Kidney tubule cell (primary cell): ENCODE measurements at places on chromosomes 7 and 10.

GRCh38 chr7:70766694-70767093, 365.2 kb upstream of the GALNT17 start:
- DNase-seq: no peak

DNA sequence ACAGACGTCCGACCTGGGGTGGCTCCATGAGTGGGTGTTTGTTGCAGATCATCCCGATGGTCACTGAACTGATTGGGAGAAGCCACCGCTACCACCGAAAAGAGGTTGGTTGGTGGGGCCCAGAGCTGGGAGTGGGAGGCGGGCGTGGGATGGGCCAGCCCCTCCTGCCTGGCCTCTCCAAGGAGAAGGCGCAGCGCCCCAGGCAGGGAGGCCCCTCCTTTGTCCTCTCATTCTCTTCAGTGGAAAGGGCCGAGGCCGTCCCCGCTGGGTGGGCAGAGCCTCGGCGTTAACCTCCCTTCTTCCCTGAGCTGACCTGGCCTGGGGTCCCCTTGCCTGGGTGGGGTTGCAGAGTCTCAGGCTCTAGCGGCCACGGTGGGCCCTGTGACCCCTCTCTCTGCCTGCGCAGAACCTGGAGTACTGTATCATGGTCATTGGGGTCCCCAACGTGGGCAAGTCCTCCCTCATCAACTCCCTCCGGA, 5.2 kb downstream of the MTG1 start:
- no peak for DNase-seq

DNA sequence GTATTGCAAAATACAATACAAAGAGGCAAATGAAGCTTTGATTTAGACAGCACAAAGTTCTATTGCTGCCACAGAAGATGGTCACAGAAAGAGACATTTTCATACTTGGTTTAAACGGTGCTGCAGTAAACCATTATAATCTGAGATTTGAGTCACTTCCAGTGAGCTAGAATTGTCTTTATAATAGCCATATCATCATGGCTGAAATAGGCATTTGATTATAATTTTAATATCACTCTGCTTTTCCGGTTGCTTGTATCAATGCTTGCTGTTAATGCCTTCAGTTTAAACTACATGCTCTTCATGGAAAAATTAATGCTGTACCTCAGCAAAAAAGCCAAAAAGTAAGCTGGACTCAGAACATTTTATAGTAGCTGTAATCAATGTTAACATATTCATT, 48.5 kb downstream of the CPEB3 start:
- DNase-seq: no peak

GRCh38 chr10:64394744-64395143, 873.5 kb downstream of the REEP3 start:
- peak; percentile 49 for DNase-seq

DNA sequence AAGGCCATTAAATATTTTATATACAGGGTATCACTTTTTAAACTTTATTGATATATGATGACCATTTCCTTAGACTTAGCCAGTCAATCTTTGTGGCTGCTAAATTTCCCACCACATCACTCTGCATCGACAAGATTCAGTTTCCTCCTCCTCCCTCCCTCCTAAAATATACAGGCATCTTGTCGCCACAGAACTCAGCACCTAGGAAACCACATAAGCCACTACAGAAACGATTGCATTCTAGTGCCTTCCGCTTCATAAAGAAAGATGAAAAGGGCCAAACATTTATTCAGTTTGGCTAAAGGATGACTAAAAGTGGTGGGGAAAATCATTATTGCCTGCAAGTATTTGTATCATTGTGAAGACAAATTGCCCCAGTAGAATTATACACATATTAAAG, 30.7 kb downstream of the ERCC6 start:
- DNase-seq: no peak

- peak; percentile 37 for DNase-seq
Observed at GRCh38 chr10:81876253-81877077, 1.5 kb downstream of the NRG3 start.

DNA sequence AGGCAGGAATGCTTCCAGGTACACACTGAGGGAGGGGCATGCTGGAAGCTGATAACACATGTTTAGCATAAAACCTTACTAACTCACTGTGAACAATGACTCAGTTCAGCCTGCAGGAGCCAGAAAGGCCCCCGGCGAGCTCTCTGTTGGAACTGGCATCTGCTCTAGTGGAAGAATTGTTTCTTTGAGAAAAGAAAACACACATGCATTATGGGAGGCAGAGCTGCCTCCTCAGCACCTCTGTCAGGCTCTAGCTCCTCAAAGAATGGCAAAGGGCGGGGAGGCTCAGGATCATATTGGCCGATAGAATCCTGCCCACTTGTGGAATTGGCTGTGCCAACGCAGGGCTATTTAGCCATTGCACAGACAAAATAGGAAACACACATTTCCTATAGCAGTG, 338.3 kb downstream of the CXCL12 start:
- peak; percentile 33 for DNase-seq

DNA sequence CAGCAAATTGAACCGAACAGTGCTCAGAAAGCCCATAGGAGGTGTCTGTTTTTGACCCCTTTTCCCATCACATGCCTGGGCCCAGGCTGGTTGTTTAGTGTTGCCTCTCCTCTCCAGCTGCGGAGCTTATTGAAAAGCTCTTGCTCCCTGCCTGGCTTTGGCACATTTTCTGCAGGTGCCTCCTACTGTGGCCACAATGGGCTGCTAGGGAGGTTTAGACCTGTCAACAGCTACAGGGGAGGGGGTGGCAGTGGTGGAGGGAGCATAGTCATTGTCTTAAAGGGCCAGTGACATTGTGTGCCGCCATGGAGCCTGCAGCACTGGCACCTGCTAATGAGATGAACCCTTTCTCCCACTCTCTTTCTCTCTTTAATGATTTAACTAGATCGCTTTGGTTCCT, 13.2 kb upstream of the ENO4 start:
- DNase-seq: no peak

DNA sequence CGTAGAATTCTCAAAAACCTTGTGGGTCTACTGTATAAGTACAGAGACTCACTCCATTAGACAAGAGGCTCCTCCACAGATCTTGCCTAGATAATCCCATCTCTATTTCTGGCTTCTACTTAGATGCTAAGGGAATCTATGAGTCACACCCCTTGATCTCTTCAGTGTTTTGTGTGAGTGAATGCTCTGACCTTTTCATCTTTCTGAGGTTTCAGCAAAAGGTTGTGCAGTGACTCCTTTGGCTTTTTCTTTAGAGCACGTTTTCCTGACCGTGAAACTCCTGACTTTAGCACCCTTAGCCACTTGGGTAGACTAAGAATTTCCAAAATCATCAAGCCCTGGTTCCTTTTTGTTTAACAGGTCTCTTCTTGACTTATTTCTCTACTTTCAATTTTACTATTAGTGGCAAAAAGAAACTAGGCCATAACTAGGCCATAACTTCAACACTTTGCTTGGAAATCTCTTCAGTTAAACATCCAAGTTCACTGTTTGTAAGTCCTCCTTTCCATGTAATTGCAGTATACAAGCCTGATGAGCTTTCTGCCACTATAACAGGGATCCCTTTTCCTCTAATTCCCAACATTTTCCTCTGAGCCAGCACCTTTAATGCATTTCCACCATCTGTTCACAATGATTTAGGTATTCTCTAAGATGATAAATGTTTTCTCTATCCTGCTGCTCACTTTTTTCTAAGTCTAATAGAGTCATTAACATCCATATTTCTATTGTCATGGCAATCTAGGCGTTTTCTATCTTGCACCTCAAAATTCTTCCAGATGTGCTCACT, 19.4 kb downstream of the COPG2 start:
- DNase-seq: peak; percentile 59

- peak; percentile 84 for DNase-seq
Observed at GRCh38 chr7:84238596-84238995, 44.0 kb upstream of the SEMA3A start.

- DNase-seq: no peak
Observed at GRCh38 chr10:60376221-60377041, 13.2 kb downstream of the ANK3 start.

GRCh38 chr10:97726636-97727178, 10.2 kb upstream of the ZFYVE27 start:
- DNase-seq: peak; percentile 79

DNA sequence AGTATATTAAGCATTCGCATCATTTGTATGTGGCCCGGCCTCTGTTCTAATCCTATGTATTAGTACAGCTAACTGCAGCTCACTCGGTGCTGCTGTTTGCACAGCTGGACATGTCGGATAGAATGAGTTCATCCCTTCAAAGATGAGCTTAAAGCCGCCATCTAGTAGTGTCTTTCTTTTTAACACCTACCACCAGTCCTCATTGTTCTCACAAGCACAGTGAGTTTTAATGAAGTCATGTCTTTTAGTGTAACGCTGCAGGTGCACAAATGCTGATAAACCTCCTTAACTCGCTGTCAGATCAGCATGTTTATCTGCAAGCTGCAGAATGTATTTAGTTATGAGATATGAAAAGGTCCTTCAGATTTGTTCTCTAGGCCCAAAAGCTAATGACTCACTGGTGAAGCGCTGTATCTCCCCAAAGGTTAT, 247.5 kb downstream of the MTERF1 start:
- no peak for DNase-seq

GRCh38 chr7:21013765-21014539, 227.3 kb upstream of the SP8 start:
- peak; percentile 45 for DNase-seq

- no peak for DNase-seq
Observed at GRCh38 chr10:79029478-79030390, 39.0 kb upstream of the ZMIZ1 start.

GRCh38 chr10:131579251-131580071, 267.9 kb upstream of the TCERG1L start:
- DNase-seq: no peak

DNA sequence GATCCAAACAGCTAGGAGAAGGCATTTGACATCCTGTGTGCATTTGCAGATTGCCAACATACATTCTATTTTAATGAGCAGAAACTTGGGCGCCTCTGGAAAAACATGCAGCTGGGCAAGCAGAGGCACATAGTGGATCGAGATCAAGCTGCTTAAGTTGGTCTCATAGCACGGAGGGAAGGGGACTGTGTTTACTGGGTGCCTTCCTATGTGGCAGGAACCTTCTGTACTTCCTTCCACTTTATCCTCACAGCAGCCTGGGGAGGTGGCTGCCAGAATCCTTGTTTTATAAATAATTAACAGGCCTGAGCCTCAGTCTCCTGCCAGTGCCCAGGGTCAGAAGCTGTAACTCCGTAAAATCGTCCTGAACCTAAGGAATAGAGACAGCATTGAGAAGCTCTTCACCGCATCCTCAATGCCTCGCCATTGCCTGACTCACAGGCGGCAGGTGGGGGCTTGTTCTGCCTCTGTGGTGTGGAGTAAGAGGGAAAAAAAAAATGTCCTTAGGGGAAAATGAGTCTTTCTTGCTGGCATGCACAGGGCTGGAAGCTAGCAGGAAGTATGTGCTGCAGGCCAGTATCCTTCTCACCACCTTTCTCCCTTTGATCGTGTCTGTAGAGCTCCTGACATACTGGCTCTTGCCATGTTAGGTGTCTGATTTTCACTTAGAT, 6.2 kb downstream of the VWA2 start:
- DNase-seq: peak; percentile 87

GRCh38 chr10:102444851-102445250, 6.5 kb downstream of the C10orf95 start:
- DNase-seq: no peak

DNA sequence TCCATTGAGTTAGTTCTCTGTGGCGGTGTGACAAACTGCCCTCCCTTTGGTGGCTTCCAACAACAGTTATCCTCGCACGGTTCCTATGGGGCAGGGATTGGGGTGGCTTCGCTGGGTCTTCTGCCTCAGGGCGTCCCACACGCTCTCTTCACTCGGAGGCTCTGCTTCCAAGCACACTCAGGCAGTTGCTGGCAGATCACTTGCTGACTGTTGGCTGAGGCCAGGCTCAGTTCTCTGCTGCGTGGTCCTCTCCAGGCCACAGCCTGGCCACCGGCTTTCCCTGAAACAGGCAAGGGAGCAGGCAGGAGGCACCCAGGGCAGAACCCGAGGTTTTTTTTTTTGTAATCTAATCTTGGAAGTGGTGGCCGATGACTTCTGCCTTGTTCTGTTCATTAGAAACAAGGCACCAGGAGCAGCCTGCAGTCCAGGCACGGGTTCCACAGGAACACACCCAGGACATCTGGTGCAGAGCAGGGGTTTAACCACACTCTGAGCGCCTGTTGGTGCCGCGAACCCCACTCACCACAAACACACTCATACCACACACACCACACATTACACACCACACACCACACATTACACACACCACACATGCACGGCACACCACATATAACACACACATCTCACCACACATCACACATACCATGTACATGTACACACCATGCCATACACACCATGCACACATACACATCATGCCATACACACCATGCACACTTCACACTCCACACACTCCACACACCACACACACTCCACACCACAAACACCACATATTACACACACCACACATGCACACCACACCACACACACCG, 112.2 kb downstream of the PTPN20 start:
- no peak for DNase-seq

- DNase-seq: no peak
Observed at GRCh38 chr7:2947058-2947780, 96.4 kb downstream of the CARD11 start.

- peak; percentile 86 for DNase-seq
Observed at GRCh38 chr7:81004098-81004497, 85.2 kb upstream of the SEMA3C start.

GRCh38 chr10:103103989-103104388, 89.1 kb downstream of the NT5C2 start:
- no peak for DNase-seq

- no peak for DNase-seq
Observed at GRCh38 chr10:17866346-17866745, 57.2 kb downstream of the MRC1 start.

DNA sequence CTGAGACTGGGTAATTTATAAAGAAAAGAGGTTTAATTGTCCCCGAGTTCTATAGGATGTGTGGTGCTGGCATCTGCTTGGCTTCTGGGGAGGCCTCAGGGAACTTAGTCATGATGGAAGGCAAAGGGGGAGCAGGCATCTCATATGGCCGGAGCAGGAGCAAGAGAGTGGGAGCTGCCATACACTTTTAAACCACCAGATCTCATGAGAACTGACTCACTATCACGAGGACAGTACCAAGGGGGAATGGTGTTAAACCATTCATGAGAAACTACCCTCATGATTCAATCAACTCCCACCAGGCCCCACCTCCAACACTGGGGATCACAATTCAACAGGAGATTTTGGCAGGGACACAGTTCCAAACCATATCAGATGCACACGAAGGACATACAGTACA, 199.9 kb upstream of the DPP6 start:
- DNase-seq: no peak

GRCh38 chr7:157462840-157463239, 126.0 kb downstream of the DNAJB6 start:
- no peak for DNase-seq

- DNase-seq: no peak
Observed at GRCh38 chr10:32039734-32040133, 16.5 kb downstream of the KIF5B start.

GRCh38 chr7:137335814-137336213, 7.7 kb downstream of the PTN start:
- peak; percentile 59 for DNase-seq
